Activated naive CD8-positive, alpha-beta T cell treated with anti-CD3 and anti-CD28 coated beads for 36 hours (primary cell): ENCODE measurements at places on chromosomes 11 and 22. TPM values are rescaled to one million over a fixed set of nuclear protein-coding genes. Genes with fewer than 3 reads are reported as not detected.

Gene MPPED2
- total RNA-seq = 0.62 TPM

DNA sequence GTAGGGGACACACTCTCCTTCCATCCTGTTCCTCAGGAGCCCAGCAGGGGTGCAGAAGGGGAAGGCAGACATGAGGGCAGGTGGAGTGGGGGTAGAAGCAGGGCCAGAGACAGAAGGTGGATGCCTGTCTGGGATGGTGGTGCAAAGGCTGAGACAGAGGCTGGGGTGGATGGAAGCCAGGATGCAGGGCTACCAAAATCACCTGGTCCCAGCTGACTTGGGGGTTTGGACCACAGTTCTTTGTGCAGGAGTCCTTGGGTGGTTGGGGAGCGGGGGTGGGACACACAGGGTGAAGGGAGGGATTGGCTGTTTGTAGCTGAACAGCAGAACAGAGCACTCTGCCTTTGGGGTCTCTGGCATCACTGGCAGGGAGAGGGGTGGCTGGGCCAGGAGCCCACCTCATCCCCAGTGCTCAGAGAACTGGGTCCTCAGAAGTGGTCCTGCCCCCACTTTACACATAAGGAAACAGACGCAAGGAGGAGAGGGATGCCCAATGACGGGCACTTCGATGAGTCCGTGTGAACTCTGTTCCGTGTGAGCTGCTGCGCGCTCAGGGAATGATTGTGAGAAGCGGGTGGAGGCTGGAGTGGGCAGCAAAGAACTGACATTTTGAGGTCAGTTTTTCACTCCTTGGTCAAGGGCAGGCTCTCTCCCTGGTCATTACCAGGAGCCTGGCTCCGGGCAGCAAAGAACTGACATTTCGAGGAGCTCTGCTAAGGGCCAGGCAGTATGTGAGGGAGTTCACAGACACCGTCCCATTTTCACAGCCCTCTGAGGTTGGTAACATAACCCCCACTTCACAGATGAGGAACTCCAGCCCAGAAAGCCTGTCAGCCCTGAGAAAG, 1.9 kb downstream of the TAGLN start:
- no peak overlapping the region for H3K4me3 ChIP-seq
- no peaks in the 10 kb centered on the region for H3K27me3 ChIP-seq
- peaks cover 2% of the 10 kb centered on the region for H3K4me1 ChIP-seq
- no peak overlapping the region for H3K27ac ChIP-seq
- no peak for DNase-seq

GRCh38 chr22:26624803-26625202, 3.0 kb downstream of the CRYBA4 start:
- H3K36me3 ChIP-seq = no peaks in the 10 kb centered on the region
- peaks cover 10% of the 10 kb centered on the region for H3K4me1 ChIP-seq
- no peak overlapping the region for H3K4me3 ChIP-seq
- H3K27me3 ChIP-seq = no peaks in the 10 kb centered on the region

GRCh38 chr22:36330127-36330526, 57.6 kb downstream of the MYH9 start:
- H3K36me3 ChIP-seq = peaks cover 81% of the 10 kb centered on the region
- peak overlapping the region; percentile 100 for H3K27ac ChIP-seq
- peak overlapping the region; percentile 91 for H3K4me3 ChIP-seq
- peaks cover 83% of the 10 kb centered on the region for H3K4me1 ChIP-seq

Gene HORMAD2
- not detected for total RNA-seq

Gene RPL27A
- total RNA-seq = 1,128 TPM

DNA sequence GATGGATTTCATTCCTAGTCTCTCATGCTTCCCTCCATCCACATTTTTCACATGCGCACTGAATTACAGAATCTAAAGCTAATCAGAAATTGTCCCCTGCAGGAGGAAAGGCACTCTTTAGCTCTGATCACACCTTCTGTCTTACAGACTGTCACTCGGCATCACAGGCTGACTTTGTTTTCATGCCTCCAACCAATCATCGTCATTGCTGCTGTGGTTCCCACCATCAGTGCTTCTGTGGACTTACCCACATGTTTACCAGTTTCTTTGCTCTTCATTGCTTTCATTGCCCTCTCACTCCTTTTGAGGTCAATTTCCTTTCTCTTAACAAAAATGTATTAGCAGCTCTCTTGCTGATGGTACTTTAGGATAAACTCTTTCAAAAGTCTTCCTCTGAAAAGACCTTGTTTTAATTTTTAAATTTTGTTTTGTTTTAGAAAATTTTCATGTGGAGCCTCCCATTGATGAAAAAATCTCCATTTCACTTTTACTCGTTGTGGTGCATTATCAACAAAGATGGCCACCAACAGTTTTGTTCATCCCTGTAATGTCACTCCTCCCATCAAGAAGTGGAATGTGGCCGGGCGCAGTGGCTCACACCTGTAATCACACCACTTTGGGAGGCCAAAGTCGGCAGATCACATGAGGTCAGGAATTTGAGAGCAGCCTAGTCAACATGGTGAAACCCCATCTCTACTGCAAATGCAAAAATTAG, 20.2 kb upstream of the TREH start:
- peaks cover 8% of the 10 kb centered on the region for H3K36me3 ChIP-seq
- H3K27ac ChIP-seq = peak overlapping the region; percentile 51
- no peak for DNase-seq

GRCh38 chr22:28670161-28670560, 9.5 kb downstream of the TTC28 start:
- H3K27me3 ChIP-seq = peaks cover 56% of the 10 kb centered on the region
- H3K27ac ChIP-seq = no peak overlapping the region
- H3K4me1 ChIP-seq = peaks cover 20% of the 10 kb centered on the region

GRCh38 chr11:110289472-110289871, 6.9 kb downstream of the RDX start:
- no peak overlapping the region for H3K27ac ChIP-seq
- H3K4me1 ChIP-seq = peaks cover 35% of the 10 kb centered on the region
- DNase-seq = no peak
- no peak overlapping the region for H3K4me3 ChIP-seq

Gene APOBEC3H
- total RNA-seq = 4.3 TPM

DNA sequence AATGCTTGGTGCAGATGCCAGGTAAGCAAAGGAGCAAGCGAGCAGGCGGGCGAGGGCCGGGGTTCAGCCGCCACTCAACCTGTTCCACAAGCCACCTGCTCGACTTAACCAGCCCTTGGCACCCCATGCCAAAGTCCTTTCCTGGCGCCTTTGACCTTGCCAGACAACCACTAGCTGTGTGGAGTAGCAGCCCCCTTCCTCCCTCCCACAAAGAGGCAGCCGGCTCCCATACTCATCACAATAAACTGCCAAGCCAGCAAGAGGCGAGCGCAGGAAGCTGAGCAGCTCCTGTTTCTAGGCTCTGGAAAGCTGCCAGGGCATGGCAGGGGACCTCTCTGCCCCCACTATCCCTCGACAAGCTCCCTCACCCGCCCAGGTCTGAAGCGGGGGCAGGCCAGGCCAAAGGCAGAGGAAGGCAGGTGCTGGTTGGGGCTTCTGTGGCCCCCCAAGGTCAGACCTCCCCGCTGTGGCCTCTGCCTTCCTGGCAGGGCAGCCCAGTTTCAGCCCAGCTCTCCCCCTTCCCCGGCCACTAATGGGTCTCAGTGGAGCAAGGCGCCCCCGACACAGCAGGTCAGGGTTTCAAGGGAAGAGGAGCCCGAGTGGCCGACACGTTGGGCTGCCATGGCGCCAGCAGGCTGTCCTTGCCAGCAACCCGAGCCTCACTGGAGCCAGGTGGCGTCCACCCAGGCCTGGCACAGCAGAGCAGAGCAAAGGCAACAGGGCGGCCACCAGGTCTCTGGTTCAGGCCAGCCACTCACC, 15.3 kb downstream of the MACROD1 start:
- no peaks in the 10 kb centered on the region for H3K36me3 ChIP-seq
- H3K27ac ChIP-seq = no peak overlapping the region
- no peak for DNase-seq
- no peaks in the 10 kb centered on the region for H3K27me3 ChIP-seq
- no peak overlapping the region for H3K4me3 ChIP-seq

Gene HYLS1
- total RNA-seq = 8.0 TPM

Gene SCUBE1
- total RNA-seq = 0.08 TPM

- H3K4me3 ChIP-seq = no peak overlapping the region
- H3K36me3 ChIP-seq = peaks cover 4% of the 10 kb centered on the region
- no peaks in the 10 kb centered on the region for H3K4me1 ChIP-seq
- no peaks in the 10 kb centered on the region for H3K27me3 ChIP-seq
Observed at GRCh38 chr22:28759861-28760560, 12.5 kb upstream of the CCDC117 start.

Gene OR56A1
- not detected for total RNA-seq

Gene SPDYC
- total RNA-seq = not detected

Gene MYO18B
- 1.6 TPM for total RNA-seq

- no peak overlapping the region for H3K27ac ChIP-seq
- H3K27me3 ChIP-seq = peaks cover 51% of the 10 kb centered on the region
- no peak overlapping the region for H3K4me3 ChIP-seq
- no peaks in the 10 kb centered on the region for H3K36me3 ChIP-seq
Observed at GRCh38 chr22:41915786-41916493, 1.1 kb upstream of the SHISA8 start.

GRCh38 chr11:117932947-117933346, 3.7 kb upstream of the TMPRSS13 start:
- no peaks in the 10 kb centered on the region for H3K27me3 ChIP-seq
- H3K4me1 ChIP-seq = peaks cover 76% of the 10 kb centered on the region
- H3K4me3 ChIP-seq = no peak overlapping the region

- peaks cover 2% of the 10 kb centered on the region for H3K36me3 ChIP-seq
- peak overlapping the region; percentile 30 for H3K27ac ChIP-seq
- H3K4me3 ChIP-seq = no peak overlapping the region
- no peaks in the 10 kb centered on the region for H3K27me3 ChIP-seq
- H3K4me1 ChIP-seq = peaks cover 50% of the 10 kb centered on the region
- DNase-seq = peak; percentile 41
Observed at GRCh38 chr11:128632141-128632791, 44.9 kb upstream of the ETS1 start.
